ENCODE measurements at places on chromosomes 1 and 21.

DNA sequence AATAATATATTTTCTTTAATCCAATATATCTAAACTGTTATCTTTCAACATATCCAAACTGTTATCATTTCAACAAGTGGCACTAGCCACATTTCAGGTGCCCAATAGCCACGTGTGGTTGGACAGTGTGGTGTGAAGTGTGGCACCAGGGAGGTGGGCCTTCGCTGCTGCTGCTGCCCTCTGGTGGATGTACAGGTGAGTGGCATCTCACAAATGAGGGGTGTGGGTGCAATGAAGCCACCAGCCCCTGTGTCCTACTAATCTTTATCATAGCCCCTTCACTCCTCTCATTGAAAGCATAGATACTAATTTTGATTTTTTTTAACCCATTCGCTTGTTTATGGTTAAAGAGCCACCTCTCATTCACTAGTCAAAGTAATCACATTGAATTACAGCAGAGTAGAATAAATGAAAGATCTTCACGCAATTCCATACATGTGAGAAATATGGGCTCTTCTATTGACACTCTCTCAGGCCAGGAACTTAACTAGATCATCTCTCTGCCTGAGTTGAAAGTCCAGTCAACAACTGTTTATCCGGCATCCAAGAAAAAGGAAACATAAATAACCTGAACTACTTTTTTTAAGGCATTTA lies 499.2 kb downstream of the OMA1 start:
- DNase-seq = peak; percentile 8

DNA sequence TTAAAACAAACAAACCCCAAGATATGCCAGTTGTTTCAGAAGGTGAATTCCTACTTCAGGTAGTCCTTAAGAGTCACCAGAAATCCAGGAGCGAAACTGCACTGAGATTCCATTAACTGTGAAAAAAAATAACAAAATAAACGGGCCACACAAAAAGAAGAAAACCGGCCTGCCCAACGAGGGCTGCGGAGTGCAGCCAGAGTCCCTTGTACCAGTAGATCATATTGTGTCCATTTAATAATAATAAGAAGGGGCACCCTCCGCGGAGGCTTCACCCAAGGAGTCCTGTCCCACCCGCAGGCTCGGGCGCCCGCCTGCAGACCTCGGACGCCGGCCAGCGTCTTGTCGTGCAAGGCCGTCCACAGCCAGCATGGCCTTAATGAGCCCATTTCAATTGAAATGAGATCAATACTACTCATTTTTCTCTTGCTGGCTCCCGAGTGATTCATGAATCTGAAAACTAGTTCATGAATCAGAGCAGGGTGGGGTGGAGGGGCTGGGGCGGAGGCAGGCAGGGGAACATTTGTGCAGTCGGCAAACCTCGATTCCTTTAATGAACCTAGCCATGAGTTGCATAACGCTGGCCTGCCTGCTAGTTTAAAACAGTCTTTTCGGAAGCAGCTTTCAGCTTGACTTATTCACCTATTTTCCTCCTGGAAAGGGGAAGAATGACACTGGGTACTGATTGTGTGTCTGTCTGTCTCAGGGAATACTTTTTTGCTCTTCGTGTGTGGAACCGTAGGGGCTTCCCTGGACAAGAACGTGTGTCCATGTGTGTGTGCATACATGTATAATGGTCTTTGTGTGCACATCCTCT lies 113.1 kb upstream of the IRF2BP2 start:
- peak; percentile 92 for DNase-seq

GRCh38 chr1:29469457-29469856 lies 233.1 kb downstream of the PTPRU start:
- no peak for DNase-seq

- DNase-seq = no peak
These were observed 28.5 kb downstream of the PLPP3 start for GRCh38 chr1:56550859-56551188.

- DNase-seq = no peak
These were observed 360.2 kb upstream of the PTBP2 start for GRCh38 chr1:96361271-96361856.

GRCh38 chr1:228141226-228142044 lies 1.4 kb downstream of the GUK1 start:
- DNase-seq = no peak

GRCh38 chr1:78274814-78275213 lies 216.0 kb upstream of the PTGFR start:
- peak; percentile 90 for DNase-seq

- DNase-seq = peak; percentile 62
These were observed 1.7 kb downstream of the NES start for GRCh38 chr1:156675210-156676113.

GRCh38 chr1:58539553-58539952 lies 7.0 kb downstream of the OMA1 start:
- DNase-seq = no peak

DNA sequence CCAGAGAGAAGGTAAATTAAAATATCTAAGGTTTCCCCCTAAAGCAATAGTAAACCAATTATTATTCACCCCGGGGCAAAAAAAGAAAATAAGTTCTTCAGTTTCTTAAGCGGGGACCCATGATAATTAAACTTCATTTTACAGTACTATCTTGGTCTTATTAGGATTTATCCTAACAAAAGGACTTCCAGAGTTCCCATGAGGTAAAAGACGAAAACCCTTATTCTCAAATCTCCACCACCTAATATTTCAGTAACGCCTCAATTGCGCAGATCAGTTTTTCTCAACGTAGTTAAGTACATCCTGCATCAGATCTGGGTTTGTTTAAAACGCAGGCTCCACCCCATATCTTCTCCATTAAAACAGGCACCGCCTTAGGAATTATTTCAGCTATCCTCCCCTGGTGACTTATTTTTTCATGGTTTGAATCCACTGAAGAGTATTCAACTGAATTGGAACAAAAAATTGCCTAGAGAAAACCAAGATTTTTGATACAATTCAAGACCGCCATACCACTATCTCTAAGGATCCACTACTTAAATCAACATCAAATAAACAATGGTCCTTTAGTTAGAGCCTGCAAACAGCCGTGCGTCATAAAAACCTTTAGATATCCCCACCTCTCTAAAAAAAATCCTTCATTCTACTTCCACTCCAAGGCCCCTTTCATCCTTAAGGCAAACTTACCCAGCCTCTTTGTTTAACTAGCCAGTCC lies 1.7 kb downstream of the MCL1 start:
- DNase-seq = no peak

- DNase-seq = peak; percentile 45
These were observed 34.4 kb downstream of the WNT4 start for GRCh38 chr1:22108339-22109105.

DNA sequence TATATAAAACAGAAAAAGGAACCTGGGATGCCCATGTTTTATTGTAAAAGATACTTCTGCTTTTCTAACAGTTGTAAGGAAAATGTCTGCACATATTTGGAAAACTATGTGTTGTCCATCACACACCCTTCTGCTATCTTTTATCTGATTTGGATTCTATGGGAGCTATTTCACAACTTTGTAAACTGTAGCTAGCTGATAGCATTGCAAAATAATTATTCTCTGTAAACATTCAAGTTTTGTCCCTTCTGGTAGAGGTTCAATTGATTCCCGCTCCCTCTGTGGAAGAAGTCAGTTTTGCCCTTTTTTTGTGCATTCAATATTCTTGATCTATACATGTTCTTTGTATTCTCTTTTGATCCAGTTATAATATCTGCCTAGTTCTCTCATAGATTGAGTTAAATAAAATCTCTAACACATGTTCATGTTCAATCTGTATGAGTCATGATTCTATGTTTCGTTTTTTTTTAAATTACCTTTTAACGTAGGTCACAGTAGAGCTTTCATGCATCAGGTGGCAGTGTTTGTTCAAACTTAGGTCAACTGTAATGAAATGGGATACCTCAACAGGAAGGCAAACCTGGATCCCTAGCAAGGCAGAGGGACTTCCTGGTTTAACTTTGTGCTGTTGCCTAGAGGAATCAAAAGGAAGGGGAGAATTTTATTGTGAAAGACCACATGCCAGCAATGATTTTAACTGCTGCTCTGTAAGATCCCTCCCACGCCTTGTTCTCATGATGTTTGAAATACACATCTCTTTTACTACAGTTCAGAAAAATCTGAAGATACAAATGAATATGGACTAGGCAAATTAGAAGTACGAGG lies 26.0 kb upstream of the BCL9 start:
- DNase-seq = peak; percentile 20

DNA sequence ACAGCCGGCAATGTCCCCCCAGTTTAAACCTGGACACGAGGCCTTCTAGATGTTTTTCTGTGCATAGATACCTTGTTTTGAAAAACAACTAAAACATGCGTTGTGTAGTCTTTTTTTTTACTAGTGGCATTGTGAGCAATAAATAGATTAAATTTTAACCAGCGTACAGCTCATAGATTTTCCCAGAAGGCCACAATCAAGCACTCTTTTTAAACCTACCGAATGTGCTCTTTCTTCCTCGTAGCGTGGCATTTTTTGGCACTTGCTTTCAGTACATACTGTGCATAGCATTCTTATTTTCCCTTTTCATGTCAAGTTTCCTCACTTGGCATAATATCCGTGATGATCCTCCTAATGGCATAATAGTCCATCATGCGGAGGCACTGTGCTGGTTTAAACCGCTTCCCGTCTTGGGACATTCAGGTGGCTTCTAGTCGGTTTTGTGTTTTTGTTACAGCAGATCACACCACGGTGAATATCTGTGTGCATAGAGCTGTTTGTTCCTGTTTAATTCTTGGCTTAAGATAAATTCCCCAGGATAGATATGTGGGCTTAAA lies 95.3 kb downstream of the PDE9A start:
- no peak for DNase-seq

- no peak for DNase-seq
These were observed 44.1 kb downstream of the FOXD2 start for GRCh38 chr1:47481936-47482335.

- DNase-seq = no peak
These were observed 397.5 kb downstream of the TGFB2 start for GRCh38 chr1:218742467-218743262.
